ENCODE measurements at places on chromosomes 7 and 10. TPM values are rescaled to one million over a fixed set of nuclear protein-coding genes. Genes with fewer than 3 reads are reported as not detected.

GRCh38 chr7:48067475-48067874, 21.6 kb upstream of the UPP1 start:
- no peak for DNase-seq
- H3K27me3 ChIP-seq, result peaks cover 6% of the 10 kb centered on the region
- H3K4me3 ChIP-seq, result no peak overlapping the region
- H3K36me3 ChIP-seq, result peaks cover 2% of the 10 kb centered on the region
- no peak overlapping the region for H3K27ac ChIP-seq
- no peaks in the 10 kb centered on the region for H3K4me1 ChIP-seq

GRCh38 chr7:96499532-96499931, 177.6 kb upstream of the SLC25A13 start:
- H3K36me3 ChIP-seq, result no peaks in the 10 kb centered on the region
- no peak overlapping the region for H3K4me3 ChIP-seq
- H3K4me1 ChIP-seq, result peaks cover 9% of the 10 kb centered on the region
- no peak overlapping the region for H3K27ac ChIP-seq
- DNase-seq, result peak; percentile 8

DNA sequence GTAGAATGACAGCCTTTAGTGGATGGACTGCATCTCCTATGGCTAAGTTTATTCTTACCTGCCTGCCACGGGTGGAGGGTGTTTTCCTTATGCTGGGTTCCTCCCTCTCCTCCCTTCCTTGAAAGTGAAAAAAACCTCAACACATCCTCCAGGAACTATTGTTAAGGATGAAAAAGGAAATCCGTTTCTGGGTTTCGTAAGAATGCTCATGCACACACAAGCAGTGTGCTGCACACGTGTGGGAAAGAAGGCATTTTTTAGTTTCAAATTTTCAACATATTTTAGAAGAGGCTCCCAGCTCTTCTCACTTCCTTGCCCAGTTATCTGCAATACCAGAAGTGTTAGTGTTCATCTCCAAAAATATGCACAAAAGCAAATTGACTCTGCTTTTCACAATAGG, 90.6 kb downstream of the FAM171A1 start:
- no peak for DNase-seq
- no peaks in the 10 kb centered on the region for H3K4me1 ChIP-seq
- no peak overlapping the region for H3K27ac ChIP-seq

GRCh38 chr7:5500056-5500776, 76.6 kb upstream of the TNRC18 start:
- H3K27me3 ChIP-seq, result no peaks in the 10 kb centered on the region
- peaks cover 14% of the 10 kb centered on the region for H3K4me1 ChIP-seq
- no peak for DNase-seq
- no peak overlapping the region for H3K4me3 ChIP-seq
- H3K36me3 ChIP-seq, result peaks cover 26% of the 10 kb centered on the region

GRCh38 chr10:5694573-5694972, 9.9 kb downstream of the TASOR2 start:
- H3K36me3 ChIP-seq, result peaks cover 1% of the 10 kb centered on the region
- no peaks in the 10 kb centered on the region for H3K27me3 ChIP-seq
- DNase-seq, result no peak
- H3K4me3 ChIP-seq, result no peak overlapping the region
- peaks cover 35% of the 10 kb centered on the region for H3K4me1 ChIP-seq
- no peak overlapping the region for H3K27ac ChIP-seq

GRCh38 chr10:130041451-130042371, 68.9 kb downstream of the C10orf143 start:
- no peaks in the 10 kb centered on the region for H3K4me1 ChIP-seq
- no peak overlapping the region for H3K4me3 ChIP-seq
- peaks cover 2% of the 10 kb centered on the region for H3K27me3 ChIP-seq
- DNase-seq, result no peak

GRCh38 chr7:73909051-73909941, 48.3 kb downstream of the TMEM270 start:
- no peak for DNase-seq
- H3K27ac ChIP-seq, result no peak overlapping the region
- H3K4me3 ChIP-seq, result no peak overlapping the region
- H3K27me3 ChIP-seq, result no peaks in the 10 kb centered on the region
- no peaks in the 10 kb centered on the region for H3K36me3 ChIP-seq

Gene AGAP4
- 20.8 TPM for total RNA-seq

DNA sequence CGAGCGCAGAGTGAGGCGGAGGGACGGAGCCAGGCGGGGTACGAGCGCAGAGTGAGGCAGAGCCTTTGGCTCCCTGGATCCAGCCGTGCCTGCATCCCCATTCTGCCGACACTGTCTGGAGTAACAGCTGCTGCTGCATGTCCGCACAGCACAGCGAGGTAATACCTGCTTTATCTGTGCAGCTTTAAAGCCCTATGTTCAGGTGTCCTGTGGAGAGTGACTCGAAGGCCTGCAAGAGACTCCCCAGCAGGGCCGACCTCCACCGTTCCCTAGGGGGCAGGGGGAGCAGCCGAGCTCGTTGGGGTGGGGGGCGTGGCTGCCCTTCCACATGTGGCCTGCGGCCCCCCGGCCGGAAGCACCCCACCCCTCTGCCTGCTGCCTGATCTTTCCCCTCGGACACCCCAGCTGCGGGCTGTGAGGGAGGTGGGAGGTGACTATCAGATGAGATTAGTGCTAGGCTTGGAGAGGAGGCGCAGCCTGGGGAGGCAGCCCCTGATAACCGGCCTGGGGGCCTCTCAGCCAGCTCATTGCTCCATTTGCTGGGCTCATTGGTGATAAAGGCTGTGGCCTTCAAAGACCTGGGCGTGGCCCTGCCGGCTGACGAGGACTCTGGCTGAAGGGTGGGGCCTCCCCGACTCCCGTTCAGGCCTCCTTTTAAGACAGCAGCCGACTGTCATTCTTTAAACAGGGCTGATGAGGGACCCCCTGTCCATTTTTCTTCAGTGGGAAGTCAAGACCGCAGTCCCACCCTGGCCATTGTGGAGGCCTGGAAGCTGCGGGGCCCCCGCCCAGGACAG, 8.0 kb downstream of the VENTX start:
- H3K4me1 ChIP-seq, result peaks cover 11% of the 10 kb centered on the region
- DNase-seq, result no peak
- H3K4me3 ChIP-seq, result no peak overlapping the region
- H3K27ac ChIP-seq, result no peak overlapping the region
- peaks cover 22% of the 10 kb centered on the region for H3K27me3 ChIP-seq

DNA sequence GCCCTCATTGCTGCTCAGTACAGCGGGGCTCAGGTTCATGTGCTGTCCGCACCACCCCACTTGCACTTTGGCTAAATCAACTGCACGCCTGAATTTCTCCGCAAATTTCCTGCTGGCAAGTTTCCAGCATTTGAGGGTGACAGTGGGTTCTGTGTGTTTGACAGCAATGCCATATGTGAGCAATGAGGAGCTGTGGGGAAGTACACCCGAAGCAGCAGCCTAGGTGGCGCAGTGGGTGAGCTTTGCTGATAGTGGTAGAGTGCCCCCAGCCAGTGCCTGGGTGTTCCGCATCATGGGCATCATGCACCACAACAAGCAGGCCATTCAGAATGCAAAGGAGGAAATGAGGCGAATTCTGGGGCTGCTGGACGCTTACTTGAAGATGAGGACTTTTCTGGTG, 103.9 kb upstream of the POT1 start:
- H3K27me3 ChIP-seq, result no peaks in the 10 kb centered on the region
- no peaks in the 10 kb centered on the region for H3K4me1 ChIP-seq
- DNase-seq, result no peak
- H3K27ac ChIP-seq, result no peak overlapping the region

DNA sequence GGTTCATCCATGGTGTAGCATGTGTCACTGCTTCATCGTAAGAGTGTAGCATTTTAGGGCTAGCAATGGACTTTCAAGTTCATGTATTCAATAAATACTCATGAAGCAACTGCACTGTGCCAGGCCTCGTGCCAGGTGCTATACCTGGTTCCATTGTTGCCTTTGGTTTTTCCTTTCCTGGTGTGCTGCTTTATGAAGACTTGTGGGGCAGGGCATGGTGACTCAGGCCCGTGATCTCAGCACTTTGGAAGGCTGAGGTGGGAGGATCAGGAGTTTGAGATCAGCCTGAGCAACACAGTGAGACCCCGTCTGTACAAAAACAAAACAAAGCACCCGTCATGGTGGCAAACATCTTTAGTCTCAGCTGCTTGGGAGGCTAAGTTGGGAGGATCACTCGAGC, 2.2 kb upstream of the CPA4 start:
- H3K27me3 ChIP-seq, result no peaks in the 10 kb centered on the region
- no peak for DNase-seq
- H3K36me3 ChIP-seq, result no peaks in the 10 kb centered on the region
- no peak overlapping the region for H3K27ac ChIP-seq
- no peaks in the 10 kb centered on the region for H3K4me1 ChIP-seq

DNA sequence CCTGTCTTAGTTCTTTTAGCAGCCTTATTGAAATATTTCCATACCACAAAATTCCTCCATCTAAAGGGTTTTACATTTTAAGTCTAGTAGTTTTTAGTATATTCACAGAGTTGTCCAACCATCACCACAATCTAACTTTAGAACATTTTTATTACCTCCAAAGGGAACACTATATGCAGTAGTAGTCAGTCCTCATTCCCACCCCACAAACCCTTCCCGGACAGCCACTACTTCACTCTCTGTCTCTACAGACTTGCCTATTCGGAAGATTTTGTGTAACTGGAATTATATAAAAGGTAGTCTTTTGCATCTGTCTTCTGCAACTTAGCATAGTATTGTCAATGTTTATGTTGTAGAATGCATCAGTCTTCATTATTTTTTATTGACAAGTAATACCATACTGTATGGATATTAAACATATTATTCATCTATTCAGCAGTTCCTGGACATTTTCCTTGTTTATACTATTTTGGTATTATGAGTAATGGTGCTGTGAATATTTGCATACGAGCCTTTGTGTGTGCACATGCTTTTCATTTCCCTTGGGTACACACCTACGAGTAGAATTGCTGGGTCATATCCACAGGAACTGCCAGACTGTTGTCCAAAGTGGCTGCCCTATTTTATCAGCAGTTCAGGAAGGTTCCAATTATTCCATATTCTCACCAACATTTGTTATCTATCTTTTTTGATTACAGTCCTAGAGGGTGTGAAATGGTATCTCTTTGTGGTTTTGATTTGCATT, 60.9 kb upstream of the LANCL2 start:
- H3K4me3 ChIP-seq, result no peak overlapping the region
- no peak overlapping the region for H3K27ac ChIP-seq
- H3K27me3 ChIP-seq, result peaks cover 26% of the 10 kb centered on the region
- H3K4me1 ChIP-seq, result peaks cover 13% of the 10 kb centered on the region

DNA sequence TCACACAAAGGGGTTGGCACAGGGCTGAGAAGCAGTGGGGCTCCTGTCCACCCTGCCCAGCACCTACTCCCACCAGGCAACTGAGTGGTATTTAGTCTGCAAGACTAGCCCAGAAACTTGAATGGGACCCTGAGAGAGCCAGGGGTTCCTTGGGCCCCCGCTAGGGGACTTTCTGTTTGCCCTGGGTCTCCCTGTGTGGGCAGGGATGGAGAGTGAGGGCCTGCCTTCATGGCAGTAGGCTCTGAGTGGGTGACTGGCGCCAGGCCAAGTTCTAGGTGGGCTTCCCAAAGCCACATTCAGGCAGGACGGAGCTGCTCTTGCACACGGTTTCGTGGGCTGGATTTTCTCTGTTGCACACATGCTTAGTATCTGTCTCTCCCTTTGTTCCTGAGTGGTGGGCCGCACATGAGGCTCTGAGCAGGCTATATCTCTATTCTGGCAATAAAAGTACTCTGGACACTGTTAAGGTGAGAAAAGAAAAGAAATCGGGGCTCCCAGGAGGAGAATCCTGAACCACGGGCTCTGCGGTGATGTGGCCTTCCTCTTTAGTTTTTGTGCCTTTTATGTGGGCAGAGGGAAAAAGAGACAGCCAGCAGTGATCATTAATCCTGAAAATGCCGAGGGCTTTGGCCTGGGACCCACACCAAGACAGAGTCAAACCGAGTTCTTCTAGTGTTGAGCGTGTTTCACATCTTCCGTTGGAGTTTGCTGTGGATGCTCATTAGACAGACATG, 26.9 kb downstream of the IL2RA start:
- H3K27ac ChIP-seq, result peak overlapping the region; percentile 71
- DNase-seq, result peak; percentile 57
- H3K27me3 ChIP-seq, result no peaks in the 10 kb centered on the region
- H3K36me3 ChIP-seq, result peaks cover 93% of the 10 kb centered on the region
- H3K4me3 ChIP-seq, result no peak overlapping the region
- H3K4me1 ChIP-seq, result peaks cover 59% of the 10 kb centered on the region

- H3K27me3 ChIP-seq, result peaks cover 2% of the 10 kb centered on the region
- DNase-seq, result peak; percentile 68
- no peak overlapping the region for H3K4me3 ChIP-seq
- peaks cover 13% of the 10 kb centered on the region for H3K4me1 ChIP-seq
Observed at GRCh38 chr10:47309408-47310089, 9.6 kb downstream of the GDF10 start.

Gene WIPF3
- not detected for total RNA-seq

- DNase-seq, result peak; percentile 72
- no peaks in the 10 kb centered on the region for H3K27me3 ChIP-seq
- peak overlapping the region; percentile 48 for H3K27ac ChIP-seq
- no peaks in the 10 kb centered on the region for H3K36me3 ChIP-seq
- peaks cover 45% of the 10 kb centered on the region for H3K4me1 ChIP-seq
- H3K4me3 ChIP-seq, result no peak overlapping the region
Observed at GRCh38 chr7:16926283-16926682, 44.5 kb upstream of the AGR3 start.

- no peak for DNase-seq
- H3K27ac ChIP-seq, result no peak overlapping the region
- peaks cover 16% of the 10 kb centered on the region for H3K4me1 ChIP-seq
- H3K36me3 ChIP-seq, result peaks cover 3% of the 10 kb centered on the region
- H3K27me3 ChIP-seq, result no peaks in the 10 kb centered on the region
- H3K4me3 ChIP-seq, result no peak overlapping the region
Observed at GRCh38 chr7:76151932-76152331, 49.8 kb upstream of the SRRM3 start.

DNA sequence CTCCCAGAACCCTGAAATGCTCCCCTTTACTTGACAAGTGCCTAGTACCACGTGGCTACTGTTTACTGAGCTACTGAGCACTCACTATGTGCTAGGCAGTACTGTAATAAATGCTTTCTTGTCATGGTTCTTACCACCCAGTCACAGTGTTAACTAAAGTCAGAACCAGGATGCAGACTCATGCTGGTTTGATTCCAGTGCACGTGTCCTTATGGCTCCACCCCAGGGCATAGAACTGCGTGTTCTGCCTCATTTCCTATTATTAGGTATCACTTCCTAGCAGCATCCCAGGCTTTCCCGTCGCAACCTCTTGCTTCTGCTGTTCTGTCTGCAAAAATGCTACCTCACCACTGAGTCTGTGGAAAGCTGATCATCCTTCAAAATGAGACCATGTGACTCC, 71.7 kb upstream of the DOCK1 start:
- no peak for DNase-seq
- no peak overlapping the region for H3K27ac ChIP-seq
- no peaks in the 10 kb centered on the region for H3K4me1 ChIP-seq

Data from activated CD4-positive, alpha-beta T cell treated with anti-CD3 and anti-CD28 coated beads, Interleukin-2, amount 10 ng/mL, durations not matched to agents 24 days and 14 days (primary cell).